Activated T-cell treated with anti-CD3 and anti-CD28 coated beads, Interleukin-2, amount 50 U/mL, for 72 hours (primary cell): ENCODE measurements at places on chromosomes 7 and 10.

- DNase-seq = no peak
Observed at GRCh38 chr7:142030848-142031247, 35.2 kb downstream of the MGAM start.

DNA sequence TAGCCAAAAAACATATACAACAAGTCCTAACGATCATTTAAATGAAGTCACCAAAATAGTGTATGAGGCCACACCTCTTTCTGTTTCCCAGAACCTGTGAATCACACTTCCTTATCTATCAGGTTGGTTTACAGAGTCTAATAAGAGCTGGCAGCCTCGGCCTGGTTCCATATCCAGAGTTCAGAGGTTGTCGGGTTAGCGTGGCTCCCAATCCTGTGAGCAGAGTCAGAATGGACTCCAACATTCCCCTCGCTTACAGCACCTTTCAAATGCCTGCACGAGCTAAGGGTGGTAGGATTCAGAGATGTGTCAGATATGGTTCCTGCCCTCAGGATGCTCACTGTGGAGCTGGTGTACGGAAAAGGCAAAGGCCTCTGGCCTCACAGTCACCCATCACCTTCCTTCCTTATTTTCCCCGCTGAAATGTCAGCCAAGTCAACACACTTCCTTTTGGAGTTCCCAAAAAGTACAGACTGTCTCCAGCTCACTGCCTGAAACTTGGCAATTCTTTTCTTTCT is 6.0 kb downstream of the IL15RA start:
- peak; percentile 38 for DNase-seq

DNA sequence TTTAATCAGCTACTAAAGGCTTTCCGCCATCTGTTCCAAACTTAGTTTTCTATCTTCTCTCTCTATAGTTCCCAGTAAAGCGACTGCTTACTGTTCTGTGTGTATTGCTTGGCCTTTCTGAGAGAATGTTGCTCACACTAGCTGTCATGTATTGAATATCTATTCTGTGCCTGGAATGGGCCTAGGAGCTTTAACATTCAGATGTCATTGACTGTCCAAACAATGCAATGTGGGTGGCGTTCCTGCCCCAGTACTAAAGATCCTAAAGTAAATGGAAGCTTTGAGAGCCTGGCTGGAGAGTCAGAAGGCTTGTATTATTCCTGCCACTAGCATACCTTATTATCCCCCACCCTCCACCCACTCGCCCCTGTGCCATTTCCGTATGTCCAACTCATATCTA is 163.5 kb downstream of the SDHAF3 start:
- no peak for DNase-seq

- peak; percentile 82 for DNase-seq
Observed at GRCh38 chr10:118698421-118698820, 56.3 kb downstream of the CACUL1 start.

DNA sequence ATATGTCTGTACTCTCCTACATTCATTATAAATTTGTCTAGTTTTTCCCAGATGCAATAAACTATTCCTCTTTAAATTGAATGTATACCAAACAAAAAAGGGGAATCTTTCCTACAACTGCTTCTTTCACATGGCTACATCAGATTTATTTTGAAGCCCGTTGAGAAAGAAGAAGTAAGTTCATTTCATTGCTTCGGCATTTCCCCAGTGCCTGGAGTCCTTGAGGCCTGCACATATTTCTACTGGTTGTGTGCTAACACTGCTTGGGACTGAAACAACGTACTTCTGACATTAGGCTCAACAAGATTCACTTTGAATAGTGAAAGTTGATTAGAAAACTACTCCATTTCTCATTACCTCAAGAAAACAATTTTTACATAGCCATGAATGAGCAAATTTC is 201.7 kb downstream of the PHF14 start:
- DNase-seq = no peak

GRCh38 chr10:25756784-25757183 is 177.2 kb upstream of the MYO3A start:
- no peak for DNase-seq

DNA sequence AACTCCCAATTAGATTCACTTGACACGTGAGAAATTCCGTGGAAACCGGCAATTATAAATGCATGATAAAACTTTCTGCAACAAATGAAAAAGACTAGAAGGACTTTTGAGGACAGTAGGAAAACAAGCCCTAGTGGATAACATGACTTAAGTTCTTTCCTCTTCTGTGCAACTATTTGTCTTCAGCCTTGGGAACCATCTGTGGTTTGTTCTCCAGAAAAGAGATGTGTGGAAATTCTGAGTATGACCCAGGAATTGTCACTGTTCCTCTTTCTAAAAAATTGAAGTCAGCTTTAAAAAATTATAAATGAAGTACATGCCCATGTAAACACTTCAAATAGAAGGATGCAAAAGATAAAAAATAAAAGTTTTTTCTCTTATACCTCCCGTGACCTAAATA is 128.6 kb upstream of the SVIL start:
- DNase-seq = no peak

- DNase-seq = no peak
Observed at GRCh38 chr10:71646592-71647292, 72.8 kb downstream of the C10orf105 start.
